ENCODE measurements at places on chromosomes 3 and 15. TPM values are rescaled to one million over a fixed set of nuclear protein-coding genes. Genes with fewer than 3 reads are reported as not detected.

DNA sequence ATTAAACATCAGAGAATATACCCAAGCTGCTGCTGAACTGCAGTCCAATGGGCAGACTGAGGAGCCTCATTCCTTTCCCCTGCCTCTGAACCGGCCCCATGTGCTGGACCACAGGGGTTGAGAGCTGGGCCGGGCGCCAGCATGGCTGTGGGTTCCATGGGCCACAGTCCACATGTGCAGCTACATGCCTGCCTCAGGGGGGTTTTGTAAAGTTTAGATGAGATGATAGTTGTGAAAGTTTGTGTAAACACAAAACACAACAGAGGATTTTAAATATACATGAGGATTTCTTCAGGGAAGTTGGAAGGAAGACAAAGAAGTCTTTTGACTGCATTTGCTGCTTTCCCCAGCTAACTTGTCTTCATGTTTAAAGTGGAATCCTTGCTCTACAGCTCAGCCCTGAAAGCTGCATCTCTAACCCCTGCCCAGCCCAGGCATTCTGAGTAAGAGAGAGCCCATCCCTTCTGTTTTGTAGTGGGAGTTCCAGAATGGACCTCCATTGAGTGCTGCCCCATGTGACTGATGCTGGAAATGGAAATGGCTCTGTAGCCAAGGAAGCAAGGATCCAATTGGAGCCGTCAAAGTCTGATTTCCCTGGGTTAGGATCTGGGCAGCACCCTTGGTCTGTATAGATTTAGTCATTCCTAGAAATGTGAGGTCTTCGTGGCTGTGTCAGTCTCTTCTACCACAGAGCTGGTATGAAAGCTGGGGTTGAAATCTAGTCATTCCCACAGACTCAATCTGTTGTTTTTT is 17.5 kb downstream of the SLC12A8 start:
- no peak for DNase-seq

DNA sequence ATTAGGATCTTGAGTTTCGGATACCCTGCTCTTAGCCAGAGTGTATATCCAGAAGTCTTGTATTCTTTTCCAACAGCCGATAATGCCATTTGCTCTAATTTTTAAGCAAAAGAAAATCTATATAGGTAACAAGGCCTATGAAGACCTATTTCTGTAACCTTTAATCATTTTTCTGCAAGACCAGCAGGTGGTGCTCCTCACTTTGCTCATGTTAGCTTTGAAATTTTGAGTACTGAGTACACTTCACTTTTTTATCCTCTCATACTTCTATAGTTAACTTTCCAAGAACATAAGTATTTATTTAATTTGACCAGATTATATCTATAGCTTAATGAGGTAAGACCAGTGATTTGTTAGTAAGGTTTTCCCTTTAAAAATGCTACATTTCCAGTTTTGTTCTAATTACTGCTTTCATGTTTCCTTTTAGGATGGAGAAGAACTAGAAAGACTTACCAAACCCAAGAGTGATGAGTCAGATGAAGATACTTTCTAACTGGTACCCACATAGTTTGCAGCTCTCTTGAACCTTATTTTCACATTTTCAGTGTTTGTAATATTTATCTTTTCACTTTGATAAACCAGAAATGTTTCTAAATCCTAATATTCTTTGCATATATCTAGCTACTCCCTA is 20.5 kb downstream of the SLC35A5 start:
- no peak for DNase-seq

DNA sequence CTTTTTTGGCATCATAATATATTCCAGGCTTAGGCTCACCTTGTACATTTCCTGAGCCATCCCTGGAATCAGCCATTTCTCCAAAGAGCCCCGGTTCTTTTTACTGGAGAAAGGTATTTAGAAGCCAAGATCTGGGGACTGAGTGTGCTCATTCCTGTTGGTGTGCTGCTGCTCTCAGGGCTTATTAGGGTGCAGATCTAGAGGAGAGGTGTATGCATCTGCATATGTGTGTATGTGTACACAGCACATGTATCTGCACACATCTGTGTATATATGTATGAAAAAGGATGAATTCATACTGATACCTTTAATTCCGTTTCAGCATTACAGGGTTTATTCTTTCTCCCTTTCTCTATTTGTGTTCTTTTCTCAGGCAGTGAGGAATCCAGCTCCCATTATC is 162.1 kb upstream of the BHLHE40 start:
- DNase-seq, result no peak

GRCh38 chr15:67548862-67549651 is 6.6 kb downstream of the MAP2K5 start:
- DNase-seq, result no peak

- no peak for DNase-seq
Measured at GRCh38 chr15:100520132-100520921, 8.4 kb downstream of the CERS3 start.

DNA sequence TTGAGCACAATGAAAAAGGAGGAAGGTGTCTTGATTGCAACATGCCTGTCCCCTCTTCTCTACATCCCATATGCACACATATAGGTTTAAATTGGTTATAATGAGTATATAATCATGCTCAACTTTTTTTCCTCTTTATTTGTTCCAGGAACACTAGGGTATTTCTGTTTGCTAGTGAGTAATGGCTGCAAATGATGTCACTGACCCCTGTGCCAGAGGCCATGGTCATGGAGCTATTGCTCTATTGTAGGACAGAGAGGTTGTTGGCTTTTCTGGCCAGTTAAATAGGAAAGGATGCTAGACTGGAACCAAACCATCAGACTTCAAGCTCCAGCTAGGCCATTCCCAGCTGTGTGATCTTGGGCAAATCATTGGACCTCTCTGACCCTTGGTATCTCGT is 9.6 kb downstream of the ARHGEF3 start:
- DNase-seq, result no peak

DNA sequence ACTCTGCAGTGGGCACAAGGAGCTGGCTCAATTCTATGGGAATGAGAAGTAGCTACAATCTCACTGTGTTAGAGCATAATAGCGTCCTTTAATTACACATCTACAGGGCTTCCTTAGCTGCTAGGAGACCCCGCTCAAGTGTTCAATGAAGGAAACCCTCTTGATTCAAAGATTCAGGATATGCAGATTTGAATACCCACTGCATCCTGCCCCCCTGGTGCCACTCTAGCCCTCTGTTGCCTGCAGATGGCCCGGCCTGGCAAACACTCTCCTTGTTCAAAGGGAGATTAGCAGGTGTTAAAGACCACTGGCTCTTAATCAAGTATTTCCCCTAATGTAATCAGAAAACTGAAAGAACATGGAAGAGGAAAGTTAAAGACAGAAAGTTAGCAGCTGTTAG is 356.6 kb downstream of the VGLL3 start:
- DNase-seq, result no peak

The OXTR gene
- total RNA-seq, result 3.5 TPM
